ENCODE measurements at places on chromosomes 3 and 15.

DNA sequence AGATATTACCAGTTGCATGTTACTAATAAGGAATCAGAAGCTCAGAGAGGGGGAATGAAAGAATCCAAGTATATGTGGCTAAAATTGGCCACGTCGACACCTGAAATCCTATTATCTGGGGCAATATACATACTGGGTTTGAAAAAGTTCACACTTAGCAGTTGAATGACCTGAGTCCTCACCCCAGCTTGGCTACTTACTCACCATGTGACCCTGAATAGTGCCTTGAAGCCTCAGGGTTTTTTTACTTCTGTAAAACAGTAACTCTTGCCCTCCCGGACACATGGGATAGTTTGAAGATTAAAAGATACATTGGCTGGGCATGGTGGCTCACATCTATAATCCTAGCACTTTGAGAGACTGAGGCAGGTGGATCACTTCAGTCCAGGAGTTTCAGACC, 342.2 kb upstream of the TPRG1 start:
- DNase-seq, result peak; percentile 37

DNA sequence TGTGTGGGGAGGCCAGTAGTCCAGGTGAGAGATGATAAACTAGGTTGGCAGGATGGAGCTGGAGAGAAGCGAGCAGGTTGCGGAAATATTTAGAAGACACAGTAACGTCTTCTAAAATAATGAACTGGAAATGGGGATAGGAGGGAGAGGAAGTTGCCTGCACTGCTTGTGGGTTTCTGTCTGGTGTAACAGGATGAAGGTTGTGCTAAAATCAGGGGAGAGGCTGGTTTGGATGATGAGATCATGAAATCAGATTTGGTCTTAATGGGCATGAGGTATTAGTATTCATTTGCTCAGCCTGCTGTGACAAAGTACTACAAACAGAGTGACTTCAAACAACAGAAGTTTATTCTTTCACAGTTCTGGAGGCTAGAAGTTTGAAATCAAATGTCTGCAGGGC, 32.1 kb upstream of the TNFAIP8L3 start:
- peak; percentile 28 for DNase-seq

DNA sequence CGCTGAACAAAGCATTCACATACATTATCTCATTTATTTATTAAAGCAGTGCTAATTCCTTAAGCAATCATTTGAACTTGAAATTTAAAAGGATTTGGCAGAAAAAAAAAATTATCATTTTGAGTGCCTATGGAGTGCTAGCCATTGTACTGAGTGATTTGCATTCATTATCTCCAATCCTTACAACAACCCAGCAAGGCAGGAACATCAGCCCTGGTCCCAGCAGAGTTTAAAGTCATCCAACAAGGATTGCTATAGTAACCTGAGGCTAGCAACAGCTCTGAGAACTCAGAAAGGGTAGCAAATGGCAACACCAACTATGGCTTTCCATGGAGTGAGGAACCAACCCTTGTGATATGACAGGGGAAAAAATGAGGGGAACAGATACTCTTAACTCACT, 237.6 kb upstream of the SETMAR start:
- no peak for DNase-seq

DNA sequence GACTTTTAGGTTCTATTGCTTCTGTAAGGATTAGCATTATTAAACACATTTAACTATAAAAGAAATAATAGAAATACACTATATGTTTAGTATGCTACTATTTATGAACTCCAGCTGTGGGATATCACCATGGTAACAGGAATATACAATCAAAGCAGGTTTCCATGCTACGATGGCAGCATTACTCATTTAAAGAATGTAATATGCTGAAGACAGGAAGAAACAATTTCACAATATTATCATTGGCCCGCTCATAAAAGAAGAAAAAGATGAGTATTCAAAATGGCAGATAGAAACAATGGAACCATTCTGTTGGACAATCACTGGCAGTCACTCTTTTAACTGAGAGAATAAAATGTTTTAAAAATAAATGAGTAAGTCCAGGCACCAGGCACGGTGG, 153.4 kb downstream of the CBLB start:
- DNase-seq, result peak; percentile 15

DNA sequence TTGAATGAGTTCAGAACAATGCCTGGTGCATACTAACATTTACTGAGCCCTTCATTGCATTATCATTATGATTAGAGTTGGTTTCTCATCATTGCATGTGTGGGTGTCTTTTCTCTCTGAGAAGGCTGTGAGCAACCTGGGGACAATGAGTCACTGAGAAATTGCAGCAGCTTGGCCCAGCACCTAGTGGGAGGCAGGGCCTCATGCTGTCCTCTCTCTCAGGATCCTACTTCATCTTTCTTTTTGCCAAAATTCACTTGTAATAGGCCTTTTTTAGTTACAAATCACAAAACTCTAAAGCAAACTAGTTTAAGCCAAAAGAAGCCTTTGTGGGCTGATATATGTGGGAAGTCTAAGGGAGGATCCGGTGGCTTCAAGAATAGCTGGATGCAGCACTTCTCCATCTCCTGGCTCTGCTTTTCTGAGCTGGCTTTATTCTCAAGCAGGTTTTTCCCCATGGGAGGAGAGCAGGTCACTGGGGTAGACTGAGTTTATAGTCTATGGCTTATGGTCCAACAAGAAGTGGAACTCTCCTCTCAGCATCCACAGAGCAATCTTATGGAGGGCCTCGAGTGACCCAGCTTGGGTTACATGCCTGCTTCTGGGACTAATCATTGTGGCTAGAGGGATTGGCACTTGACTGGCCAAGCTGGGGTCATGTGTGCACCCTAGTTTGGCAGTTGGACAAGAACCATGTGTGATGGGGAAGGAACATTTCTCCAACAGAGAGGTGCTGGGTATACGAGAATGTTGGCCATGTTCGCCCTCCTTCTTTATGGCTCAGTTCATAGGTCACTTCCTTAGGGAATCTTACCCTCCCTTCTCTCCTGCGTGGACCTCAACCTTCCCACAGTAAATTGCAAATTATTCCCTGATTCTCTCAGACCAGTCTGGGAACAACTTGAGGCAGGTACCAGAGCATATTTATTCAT, 8.7 kb upstream of the CAMK1 start:
- no peak for DNase-seq

- no peak for DNase-seq
These were observed 37.2 kb upstream of the THBS1 start for GRCh38 chr15:39543651-39544050.

- no peak for DNase-seq
These were observed 81.5 kb downstream of the SLC25A26 start for GRCh38 chr3:66302288-66302687.

DNA sequence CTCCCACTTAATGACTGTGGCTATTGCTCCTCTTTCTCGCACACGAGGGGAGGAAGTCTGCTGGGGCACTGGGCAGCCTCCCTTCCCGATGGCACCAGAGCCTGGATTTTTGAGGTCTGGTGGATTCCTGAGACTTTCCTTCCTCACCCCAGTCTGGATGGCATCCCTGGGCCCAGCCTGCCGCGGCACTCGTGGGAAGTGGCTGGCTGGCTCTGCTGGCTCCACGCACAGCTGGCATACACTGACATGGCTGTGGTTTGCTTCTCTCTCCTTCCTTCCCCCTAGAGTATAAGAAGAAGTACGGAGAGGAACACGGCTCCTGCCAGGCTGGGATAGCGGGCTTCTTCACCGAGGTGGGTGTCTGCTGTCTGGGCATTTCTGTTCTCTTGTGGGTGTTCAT, 319.8 kb upstream of the LRRFIP2 start:
- DNase-seq, result peak; percentile 45

GRCh38 chr15:66703540-66703941, 1.5 kb downstream of the SMAD6 start:
- peak; percentile 65 for DNase-seq

- DNase-seq, result no peak
These were observed 74.4 kb downstream of the CPN2 start for GRCh38 chr3:194276768-194277103.

DNA sequence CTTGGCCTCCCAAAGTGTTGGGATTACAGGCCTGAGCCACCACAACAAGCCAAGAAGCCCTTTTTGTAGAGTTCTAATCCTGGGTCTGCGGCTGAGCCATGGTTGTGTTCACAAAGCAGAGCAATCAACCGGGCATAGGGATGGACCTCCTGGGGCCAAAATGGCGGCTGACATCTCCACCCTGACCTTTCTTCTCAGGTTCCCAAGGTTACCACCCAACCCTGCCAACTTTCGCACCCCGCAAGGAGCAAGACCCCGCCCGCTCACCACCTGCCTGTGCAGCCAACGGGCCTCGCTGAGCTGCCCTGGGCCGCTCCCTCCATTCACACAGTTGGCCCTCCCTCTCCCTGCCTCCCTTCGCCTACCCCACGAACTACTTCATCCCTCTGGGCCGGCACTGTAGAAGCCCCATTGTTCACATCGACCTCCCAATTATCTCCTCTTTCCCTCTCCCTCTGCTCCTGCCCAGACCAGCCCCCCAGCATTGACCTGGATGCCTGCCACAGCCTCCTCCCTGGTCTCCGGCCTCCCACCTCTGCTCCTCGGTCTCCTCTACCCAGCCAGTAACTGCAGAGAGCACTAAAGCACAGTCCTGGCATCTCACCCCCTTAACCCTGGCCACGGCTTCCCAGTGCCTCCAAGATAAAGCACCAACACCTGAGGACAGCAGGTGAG, 62.0 kb upstream of the TFRC start:
- no peak for DNase-seq

- DNase-seq, result no peak
These were observed 425 bp upstream of the FYTTD1 start for GRCh38 chr3:197749315-197749600.

GRCh38 chr3:167033866-167034265, 346.2 kb downstream of the ZBBX start:
- DNase-seq, result no peak

GRCh38 chr3:99854756-99855298, 37.2 kb downstream of the CMSS1 start:
- no peak for DNase-seq

DNA sequence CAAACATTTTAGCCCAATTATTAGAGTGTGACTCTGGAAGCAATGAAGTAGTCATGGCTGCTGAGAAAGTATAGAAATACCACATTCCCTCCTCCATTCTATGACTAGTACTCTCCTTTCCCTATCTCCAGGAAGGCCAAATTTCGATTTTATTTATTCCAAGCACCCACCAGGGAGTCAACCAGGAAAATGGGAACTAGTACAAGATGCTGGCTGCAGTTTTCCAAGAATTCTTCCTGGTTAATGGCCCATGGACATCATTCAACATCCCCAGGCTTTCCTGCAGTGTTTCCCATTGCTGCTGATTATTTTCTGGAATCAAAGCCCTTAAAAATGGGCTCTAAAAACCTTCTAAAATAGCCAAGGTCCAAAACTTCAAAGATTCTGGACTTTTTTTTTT, 247.9 kb upstream of the STT3B start:
- no peak for DNase-seq

GRCh38 chr3:180267202-180267843, 230.6 kb upstream of the PEX5L start:
- DNase-seq, result no peak

- DNase-seq, result no peak
These were observed 105.9 kb upstream of the HERC1 start for GRCh38 chr15:63939531-63940130.

DNA sequence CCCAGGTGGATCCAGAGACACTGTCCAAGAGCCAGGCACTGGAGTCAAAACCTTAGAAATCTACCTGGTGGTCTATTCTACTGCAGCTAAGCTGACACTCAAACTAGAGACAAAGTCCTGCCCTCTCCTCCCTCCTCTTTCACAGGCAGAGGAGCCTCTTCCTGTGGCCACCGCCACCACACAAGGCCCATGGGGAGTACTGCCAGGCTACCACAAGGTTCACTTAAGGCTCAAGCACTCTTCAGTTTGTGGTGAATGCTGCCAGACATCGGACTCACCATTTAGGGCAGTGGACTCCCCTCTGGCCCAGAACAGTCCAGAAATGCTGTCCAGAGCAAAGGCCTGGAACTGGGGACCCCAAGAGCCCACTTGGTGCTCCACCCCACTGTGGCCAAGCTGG, 160.9 kb downstream of the ADAMTS17 start:
- no peak for DNase-seq

DNA sequence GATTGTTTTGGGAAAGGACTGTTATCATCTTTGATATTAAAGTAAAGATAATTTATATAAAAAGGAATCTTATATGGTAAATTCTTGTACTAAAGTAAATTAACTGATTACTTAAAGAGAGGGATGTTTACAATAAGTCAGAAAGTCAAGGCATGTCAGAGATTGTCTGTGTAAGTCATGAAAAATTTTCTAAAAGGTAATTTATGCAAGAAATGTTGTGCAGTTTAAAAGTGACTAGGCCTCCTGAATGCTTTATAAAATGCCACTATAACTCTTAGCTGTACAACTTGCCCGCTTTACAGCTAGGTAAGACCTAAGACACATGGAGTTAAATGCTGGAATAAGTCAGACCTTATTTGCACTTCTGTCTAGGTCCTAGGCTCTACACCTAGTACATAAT, 692.9 kb downstream of the GBE1 start:
- no peak for DNase-seq

- DNase-seq, result no peak
These were observed 83.1 kb downstream of the CACNA1D start for GRCh38 chr3:53577506-53577905.

DNA sequence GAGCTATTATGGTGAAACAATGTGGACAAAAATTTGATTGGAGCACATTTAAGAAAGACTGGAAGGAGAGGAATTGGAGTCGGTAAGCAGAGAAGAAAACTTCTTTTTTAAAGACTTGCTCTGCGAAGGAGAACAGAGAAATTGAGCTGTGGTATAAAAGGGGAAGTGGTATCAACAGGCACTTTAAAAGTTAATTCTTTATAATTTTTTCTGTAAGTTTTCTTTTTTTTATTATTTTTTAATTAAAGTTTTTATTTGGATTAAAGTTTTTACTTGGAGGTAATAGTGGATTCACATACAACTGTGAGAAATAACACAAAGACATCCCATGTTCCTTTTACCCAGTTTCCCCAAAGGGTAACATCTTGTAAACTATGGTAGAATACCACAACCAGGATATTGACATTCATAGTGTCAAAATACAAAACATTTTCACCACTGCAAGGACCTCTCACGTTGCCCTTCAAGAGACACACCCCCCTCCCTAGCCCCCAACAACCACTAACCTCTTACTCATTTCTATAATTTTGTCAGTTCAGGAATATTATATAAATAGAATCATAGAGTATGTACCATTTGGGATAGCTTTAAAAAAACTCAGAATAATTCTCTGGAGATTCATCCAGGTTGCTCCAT, 33.8 kb upstream of the XIRP1 start:
- DNase-seq, result peak; percentile 33

DNA sequence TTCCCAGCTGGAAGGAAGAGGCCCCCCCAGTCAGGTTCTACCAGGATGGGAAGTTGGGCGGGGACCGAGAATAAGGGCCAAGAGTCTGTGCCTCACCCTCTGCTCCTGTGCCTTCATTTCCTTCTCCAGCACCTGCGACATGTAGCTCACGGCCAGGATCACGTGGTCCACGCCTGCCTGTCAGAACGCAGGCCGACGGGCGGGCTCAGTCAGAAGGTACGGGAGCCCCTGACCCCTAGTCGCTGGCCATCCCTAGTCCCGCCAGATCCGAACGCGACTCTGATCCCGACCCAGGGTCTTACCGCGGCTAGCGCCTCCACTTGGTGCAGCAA, 489 bp downstream of the GMPPB start:
- DNase-seq, result peak; percentile 33

GRCh38 chr15:71444866-71445590, 329.8 kb downstream of the THSD4 start:
- no peak for DNase-seq

Data from CD14-positive monocyte (primary cell).